CD4-positive, alpha-beta T cell treated with Interleukin-17A for 1 hour (primary cell): ENCODE measurements at places on chromosomes 16 and 17.

DNA sequence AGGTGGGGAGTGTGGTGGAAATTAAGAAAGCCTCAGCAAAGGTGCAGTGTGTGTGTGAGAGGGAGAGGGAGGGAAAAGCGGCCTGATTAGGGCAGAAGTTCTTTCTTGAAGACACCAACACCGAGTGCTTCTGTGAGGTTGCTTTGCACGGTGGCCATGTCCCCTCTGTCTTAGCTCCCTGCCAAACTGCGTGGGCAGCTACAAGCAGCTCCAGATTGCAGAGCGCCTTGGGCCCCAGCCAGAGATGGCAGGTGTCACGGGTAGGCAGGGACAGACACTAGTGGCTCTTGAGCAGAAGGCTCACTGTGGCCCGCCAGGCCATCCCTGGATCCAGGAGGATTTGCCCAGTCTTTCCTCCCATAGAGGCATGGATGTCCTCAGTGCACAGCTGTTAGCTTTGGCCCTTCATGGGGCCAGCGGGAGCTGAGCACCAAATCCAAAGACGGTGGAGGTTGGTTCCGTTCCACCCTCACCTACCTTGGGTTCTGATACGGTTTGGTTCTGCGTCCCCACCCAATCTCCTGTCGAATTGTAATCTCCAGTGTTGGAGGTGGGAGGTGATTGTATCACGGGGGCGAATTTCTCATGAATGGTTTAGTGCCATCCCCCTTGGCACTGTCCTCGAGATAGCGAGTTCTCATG is 21.4 kb downstream of the KIAA0513 start:
- no peak for DNase-seq

- no peak for DNase-seq
These were observed 103.1 kb downstream of the STX8 start for GRCh38 chr17:9472541-9472940.

DNA sequence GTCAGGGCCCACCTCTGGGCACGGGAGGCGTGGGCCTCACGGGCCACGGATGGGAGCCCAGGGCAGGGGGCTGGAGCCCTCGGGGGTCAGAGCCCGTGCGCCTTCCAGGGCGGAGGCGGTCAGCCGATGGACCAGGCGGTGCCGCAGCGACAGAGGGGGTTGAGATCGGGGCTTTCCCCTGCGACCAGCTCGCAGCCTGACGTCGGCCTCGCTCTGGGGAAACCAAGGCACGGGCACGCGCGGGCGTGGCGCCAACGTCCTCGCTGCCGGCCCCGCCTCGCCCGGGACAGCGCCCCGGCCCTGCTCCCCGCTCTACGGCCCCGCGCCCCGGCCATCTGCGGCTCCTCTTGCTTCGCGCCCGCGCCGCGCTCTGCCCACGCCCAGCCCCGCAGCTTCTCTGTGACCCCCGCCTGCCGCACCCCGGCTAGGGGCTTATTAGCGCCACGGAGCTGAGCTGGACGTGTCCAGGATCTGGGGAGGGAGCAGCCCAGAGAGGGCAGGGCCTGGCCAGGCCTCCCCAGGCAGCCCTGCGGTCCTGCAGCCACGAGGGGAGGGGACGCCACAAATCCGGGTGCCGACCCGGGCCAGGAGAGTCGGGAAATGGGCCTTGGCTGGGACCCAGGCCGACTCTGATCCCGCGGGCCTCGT is 13.5 kb downstream of the ACTG1 start:
- DNase-seq: no peak

DNA sequence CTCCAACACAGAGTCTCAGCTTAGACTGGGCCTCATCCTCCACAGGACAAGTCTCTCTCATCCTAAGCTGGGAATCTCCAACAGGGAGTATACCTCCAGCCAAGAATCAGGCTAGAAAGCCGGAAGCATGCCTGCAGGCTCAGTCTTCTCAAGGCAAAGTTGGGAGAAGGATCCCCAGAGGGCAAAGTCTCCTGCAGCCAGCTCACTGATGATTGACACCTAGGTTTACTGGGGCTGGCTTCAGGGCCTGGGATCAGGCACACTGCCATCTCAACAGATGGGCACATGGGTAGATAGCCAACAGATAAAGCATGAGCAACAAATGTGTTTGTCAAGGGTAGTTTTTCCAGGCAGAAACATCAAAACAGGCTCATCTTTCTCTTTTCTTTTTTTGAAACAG is 56.1 kb upstream of the TOX3 start:
- DNase-seq: no peak

- no peak for DNase-seq
These were observed 124.8 kb downstream of the ABCC1 start for GRCh38 chr16:16073891-16074881.

GRCh38 chr17:43873091-43873490 is 26.1 kb downstream of the CD300LG start:
- DNase-seq: no peak

- DNase-seq: no peak
These were observed 2.9 kb downstream of the CPPED1 start for GRCh38 chr16:12800817-12801216.

DNA sequence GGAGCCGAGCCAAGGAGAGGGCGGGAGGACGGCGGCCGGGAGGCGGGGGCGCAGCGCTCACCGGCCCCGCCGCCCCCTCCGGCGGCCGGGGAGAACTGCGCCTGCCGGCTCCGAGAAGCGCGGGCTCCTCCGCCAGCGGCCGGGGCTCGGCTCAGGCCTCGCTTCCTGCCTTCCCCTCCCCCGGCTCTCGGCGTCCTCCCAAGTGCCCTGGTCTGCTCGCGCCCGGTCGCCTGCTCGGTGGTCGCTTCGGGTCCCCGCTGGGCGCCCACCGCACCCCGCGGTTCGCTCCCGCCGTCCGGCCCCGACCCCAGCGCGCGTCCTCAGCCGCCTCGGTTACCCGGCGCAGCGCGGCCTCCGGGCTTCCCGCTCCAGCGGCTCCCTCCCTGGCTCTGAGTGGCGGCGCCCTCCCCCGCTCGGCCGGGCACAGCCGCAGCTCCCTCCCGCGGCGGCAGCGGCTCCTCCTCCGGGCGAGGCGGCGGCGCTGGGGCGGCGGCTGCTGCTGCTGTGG is 313 bp downstream of the UBTF start:
- no peak for DNase-seq

DNA sequence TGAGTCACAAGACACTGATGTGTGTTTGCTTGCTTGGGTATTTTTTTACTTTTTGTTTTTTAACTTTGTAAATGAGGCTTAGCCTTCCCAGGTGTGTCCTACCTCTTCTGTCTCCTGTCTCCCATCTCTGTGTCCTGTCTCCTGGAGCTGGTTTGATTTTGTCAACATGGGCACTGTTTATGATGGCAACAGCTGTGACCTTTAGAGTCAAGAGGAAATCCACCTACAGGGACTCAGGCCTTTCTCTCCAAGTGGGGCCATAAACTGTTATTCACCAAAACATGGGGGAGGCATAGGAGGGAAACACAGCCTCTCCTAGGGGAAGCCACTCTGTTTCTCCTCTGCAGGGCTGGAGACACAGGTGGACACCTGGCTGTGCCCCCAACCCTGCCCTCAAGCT is 13.1 kb upstream of the PLCG2 start:
- no peak for DNase-seq

GRCh38 chr17:30824002-30824355 is 513 bp downstream of the CRLF3 start:
- DNase-seq: peak; percentile 41

DNA sequence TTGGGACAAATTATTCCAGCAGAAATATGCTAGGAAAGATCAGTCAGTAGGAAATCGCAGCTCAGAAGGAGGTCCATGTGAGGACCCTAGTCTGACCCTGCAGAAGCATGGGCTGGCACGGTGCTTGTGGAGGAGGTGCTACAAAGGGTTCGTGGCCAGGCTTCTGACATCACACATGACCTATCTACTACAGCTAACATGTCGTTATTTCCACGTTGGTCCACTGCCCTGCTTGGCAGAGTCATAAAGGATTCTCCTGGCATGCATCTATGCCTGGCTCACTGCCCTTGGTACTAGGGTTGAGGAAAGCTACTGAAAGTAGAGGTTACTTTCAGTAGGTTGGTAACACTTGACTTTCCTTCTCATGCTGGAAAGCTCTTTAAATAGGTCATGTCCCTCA is 118.1 kb upstream of the SHISA6 start:
- no peak for DNase-seq

DNA sequence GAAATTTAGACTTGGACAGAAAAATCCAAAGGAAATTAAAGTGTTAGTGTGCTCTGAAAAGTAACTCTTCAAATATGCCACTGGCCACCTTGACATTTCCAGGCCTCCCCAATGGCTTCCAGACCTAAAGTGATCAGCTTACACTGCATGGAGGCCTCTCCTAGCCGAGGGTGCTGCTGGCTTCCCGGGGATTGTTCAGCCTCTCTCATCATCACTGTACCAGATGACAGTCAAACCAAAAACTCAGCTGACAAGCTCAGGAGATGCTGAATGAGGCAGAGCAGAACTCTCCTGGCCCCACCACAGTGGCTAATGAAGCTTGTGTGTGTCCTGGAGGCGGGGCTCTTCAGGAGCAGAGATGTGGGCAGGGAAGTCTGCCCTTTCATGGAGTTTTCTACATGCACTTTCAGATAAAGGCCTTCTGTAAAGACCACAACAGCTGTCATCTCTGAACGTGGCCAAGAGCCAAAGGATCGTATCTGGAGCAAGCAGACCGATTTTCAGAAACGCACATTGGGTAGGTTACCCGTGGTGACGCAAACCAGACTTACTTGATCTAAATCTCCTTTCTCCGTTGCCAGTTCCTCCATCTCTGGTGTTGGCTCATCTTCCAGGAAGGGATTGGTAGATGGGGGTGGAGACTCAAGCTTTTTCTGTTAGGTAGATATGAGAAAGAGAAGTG is 113.3 kb downstream of the VPS53 start:
- DNase-seq: no peak

- no peak for DNase-seq
These were observed 114.6 kb upstream of the TNRC6C start for GRCh38 chr17:77843896-77844295.

GRCh38 chr16:66254751-66255150 is 111.7 kb upstream of the CDH5 start:
- no peak for DNase-seq
